ENCODE measurements at places on chromosomes 1 and 21. TPM values are rescaled to one million over a fixed set of nuclear protein-coding genes. Genes with fewer than 3 reads are reported as not detected.
A peak's percentile ranks its signal among the peaks of the same experiment; 100 is the strongest.

DNA sequence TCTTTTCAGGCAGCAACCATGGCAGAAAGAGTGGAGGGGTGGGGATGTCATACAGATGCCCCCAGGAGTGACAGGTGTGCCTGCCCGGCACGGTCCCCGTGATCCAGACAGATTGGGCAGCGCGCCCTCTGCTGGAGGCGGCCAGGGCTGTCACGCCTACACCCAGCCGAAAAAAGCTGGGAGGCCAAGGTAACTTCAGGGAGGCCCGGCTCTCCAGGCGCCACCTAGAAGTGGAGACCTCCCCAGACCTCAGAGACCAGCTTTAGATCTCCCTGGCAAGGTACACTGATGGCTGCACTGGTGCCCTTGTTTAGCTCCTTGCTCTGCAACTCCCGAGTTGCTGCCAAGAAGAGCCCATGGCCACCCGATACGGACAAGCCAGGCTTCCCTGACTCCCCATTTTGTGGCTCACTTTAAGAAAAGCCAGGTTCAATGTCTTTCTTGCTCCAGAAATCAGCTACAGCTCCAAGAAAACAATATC, 6.6 kb downstream of the GOLT1A start:
- DNase-seq = peak; percentile 86

GRCh38 chr21:39016740-39017315, 166.4 kb downstream of the PSMG1 start:
- DNase-seq = no peak

GRCh38 chr21:16377857-16378256, 648.1 kb downstream of the USP25 start:
- no peak for DNase-seq

The ANKRD35 gene
- total RNA-seq = 1.6 TPM

The RAP1GAP gene
- 62.4 TPM for total RNA-seq

The PDE9A gene
- 15.3 TPM for total RNA-seq

GRCh38 chr1:226884966-226885820, 14.8 kb downstream of the PSEN2 start:
- peak; percentile 48 for DNase-seq

The S100A14 gene
- 112 TPM for total RNA-seq

- DNase-seq = no peak
Measured at GRCh38 chr1:147292012-147292411, 49.5 kb downstream of the CHD1L start.

The SELE gene
- 1.5 TPM for total RNA-seq

GRCh38 chr21:41235201-41235600, 67.2 kb downstream of the BACE2 start:
- DNase-seq = no peak

GRCh38 chr1:54200519-54200997, 591 bp downstream of the MRPL37 start:
- DNase-seq = no peak

The TBX19 gene
- total RNA-seq = 3.5 TPM

The LGALS8 gene
- 81.7 TPM for total RNA-seq

GRCh38 chr1:96722161-96722922, 758 bp downstream of the PTBP2 start:
- peak; percentile 82 for DNase-seq

The CTSK gene
- 35.5 TPM for total RNA-seq

- DNase-seq = no peak
Measured at GRCh38 chr1:210456731-210457255, 128.1 kb downstream of the HHAT start.

DNA sequence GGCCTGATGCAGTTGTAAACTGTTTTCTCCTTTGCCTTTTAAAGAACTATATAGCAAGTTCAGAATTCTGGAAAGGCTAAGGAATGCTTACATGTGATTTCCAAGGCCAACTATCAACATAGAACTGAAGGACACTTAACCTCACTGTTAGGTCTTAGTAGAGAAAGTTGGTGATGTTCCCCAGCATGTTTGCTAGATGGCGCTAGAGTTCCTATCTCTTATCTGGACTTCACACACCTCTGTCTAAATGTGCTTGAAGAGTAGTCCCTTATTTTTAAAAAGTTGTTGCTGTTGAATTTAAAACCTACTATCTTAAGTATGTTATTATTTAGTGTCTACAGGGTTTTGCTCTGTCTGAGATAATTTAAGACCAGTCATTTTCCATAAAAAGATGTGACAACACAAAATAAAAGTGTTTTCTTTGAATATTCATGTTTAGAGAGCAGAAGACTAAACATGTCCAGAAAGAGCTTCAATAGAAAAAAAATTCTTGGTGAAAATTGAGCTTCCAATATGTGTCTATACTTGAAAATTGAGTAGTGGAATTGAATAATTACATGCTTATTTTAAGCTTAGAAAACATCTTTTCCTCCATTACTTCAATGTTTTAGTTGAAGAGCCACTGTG, 237.3 kb downstream of the S1PR1 start:
- DNase-seq = no peak

DNA sequence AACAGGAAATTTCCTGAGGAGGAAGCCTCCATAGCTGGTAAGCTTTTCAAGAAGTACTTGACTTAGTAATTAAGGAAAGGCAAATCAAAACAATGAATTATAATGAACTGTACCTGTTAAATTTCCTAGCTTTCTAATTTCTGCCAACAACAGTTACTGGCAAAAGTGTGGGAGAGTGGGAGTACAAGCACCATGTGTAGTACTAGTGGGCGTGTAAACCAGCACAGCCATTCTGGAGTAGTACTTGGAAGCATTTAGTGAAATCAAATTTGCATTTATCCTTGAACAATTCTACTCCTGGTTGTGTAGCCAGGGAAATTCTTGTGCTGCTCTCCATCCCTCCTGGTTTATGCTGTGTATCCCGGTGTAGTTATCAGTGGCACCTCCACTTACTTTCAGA, 190.8 kb downstream of the PRDM2 start:
- no peak for DNase-seq

The PRAMEF1 gene
- total RNA-seq = not detected

DNA sequence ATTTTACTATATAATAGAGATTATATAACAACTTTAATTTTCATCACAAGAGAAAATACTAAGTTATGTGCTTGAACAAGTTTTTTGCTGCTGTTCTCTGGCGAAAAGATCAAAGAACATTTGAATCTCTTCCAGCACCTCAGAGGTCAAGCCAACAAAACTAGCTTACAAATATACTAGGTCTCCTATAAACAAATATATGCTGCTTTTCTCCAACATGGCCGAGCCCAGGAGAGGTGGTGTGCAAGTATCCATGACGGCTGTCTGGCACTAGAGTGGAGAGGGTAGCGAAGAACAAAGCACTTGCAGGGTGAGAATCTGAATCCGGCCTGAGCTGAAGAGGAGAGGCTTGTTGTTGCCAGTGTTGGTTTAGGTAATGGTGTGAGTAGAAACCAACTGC, 7.5 kb upstream of the FMO3 start:
- no peak for DNase-seq

The CDC42 gene
- 234 TPM for total RNA-seq

The CASQ2 gene
- 1.3 TPM for total RNA-seq

DNA sequence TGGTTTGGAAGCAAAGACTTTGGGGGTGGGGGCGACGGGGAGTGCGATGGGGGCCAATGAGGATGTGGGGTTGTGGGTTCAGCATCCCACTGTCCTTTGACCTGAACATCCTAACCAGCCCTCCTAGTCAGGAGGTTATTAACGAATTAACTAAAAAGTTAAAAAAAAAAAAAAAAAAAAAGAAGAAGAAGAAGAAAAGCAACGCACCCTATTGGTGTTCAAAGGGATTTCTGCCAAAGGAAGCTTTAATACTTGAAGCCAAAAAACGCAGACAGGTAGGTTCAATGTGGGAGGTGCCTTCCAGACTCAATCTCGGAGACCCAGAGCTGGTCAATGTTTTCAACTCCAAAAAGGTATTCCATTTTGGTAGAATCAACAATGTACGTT, 2.2 kb downstream of the CLIC6 start:
- no peak for DNase-seq

- DNase-seq = no peak
Measured at GRCh38 chr1:165174491-165174890, 182.0 kb downstream of the LMX1A start.

- DNase-seq = no peak
Measured at GRCh38 chr1:29990304-29990703, 733.1 kb downstream of the MATN1 start.

The CFAP107 gene
- total RNA-seq = not detected

The KCNT2 gene
- 8.1 TPM for total RNA-seq

GRCh38 chr1:6688757-6689156, 12.9 kb downstream of the DNAJC11 start:
- no peak for DNase-seq

The LRRC53 gene
- not detected for total RNA-seq

DNA sequence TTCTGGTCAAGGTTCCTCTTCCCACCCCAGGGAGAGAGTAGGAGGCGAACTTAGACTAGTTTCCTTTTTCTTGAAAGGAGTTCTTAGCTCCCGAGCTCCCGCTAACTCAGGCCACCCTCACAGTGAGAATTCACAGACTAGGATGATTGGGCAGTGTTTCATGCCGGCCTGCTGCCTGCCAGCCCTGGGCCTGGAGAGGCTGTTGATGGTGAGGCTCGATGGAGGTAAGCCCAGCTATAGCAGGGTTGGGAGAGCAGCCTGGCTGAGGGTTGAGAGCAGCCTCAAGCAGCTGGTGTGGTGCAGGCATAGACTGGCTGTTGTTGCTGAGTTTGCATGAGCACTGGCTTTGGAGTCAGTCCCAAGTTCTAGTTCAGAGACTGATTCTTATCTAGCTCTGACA, 274.4 kb downstream of the MATN1 start:
- DNase-seq = no peak

The WNT9A gene
- total RNA-seq = 10.2 TPM

The PLA2G2D gene
- total RNA-seq = not detected

GRCh38 chr1:67582625-67583461, 102.2 kb upstream of the GADD45A start:
- no peak for DNase-seq

GRCh38 chr1:15939181-15940109, 36.5 kb downstream of the ZBTB17 start:
- no peak for DNase-seq

GRCh38 chr1:190439447-190439846, 38.2 kb downstream of the BRINP3 start:
- no peak for DNase-seq

The NPR1 gene
- total RNA-seq = 69.4 TPM

DNA sequence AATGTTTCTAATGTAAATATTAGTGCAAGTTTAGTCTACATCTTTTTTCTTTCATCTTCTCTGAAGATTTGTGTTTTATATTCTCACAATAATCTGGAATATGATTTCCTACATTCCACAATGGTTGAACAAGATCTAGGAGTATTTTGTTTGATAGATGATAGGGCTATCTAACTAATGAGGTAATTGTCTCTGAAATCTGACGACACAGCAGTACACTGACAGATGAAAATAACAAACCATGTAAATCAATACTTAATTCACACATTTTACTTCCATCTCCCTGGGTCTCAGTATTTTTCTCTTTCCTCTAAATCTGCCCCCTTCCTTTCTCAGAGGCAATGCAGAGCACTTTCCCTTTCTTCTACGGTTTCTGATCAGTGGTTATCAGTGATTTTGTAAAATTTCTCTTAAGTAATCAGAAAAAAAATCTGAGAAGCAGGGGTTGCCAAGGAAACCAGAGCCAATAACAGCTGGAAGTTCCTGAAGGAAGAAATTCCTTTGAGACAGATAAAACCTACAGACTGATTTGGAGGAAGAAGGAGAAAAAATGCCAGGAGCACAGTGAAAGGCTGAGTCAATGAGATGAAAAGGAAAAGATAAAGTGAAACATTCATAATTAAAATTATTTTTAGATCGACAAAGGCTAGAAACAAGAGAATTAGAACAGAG, 7.3 kb upstream of the ANKRD13C start:
- DNase-seq = no peak

DNA sequence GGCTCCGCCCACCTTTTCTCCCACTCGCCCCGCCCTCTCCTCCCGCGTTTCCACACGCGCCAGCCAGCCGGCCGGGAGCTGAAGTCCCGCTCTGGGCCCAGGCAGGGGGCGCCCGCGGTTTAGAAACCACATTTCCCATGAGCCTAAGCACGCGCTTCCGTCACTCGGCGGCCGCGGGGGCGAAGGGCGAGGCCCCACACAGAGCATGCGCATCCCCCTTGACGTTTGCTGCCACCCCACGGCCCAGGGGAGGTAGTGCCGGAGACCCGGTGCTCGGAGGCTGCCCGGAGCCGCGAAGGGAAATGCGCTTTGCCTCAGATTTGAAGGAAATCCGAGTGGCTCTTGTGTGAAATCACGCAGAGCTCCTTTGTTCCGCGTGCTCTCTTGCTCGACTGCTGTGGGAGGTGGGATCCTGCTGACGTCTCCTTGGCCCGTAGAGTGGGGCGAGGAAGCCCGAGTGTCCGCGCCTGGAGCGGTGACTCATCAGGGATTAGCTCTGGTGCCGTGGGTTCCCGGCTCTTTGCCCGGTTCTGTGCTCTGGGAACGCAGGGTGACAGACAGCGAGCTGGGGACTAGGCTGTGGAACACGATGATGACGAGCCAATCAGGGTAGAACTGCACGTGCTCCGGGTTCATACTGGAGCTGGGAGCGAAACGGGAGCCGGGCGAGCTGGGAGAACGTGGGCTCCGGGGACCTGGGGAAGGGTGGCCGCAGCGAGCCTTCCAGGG, 406 bp upstream of the B3GALNT2 start:
- peak; percentile 100 for DNase-seq

GRCh38 chr1:200096774-200097173, 69.3 kb downstream of the NR5A2 start:
- no peak for DNase-seq

DNA sequence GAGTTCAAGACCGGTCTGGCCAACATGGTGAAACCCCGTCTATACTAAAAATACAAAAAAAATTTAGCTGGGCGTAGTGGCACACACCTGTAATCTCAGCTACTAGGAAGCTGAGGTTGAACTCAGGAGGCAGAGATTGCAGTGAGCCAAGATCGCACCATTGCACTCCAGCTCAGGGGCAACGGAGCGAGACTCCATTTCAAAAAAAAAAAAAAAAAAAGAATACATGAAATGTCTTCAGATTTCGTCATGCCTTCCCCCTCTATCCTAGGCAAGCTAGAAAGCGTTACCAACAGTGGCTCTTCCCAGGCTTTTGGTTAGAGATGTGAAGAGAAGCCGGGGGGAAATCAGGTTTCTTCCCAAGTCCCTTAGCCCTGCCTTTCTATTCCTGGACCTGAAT, 3.6 kb downstream of the TFF1 start:
- DNase-seq = no peak

- DNase-seq = no peak
Measured at GRCh38 chr1:3212453-3213355, 143.7 kb downstream of the PRDM16 start.

- DNase-seq = peak; percentile 78
Measured at GRCh38 chr21:45973475-45974072, 8.0 kb upstream of the COL6A1 start.

GRCh38 chr1:17393230-17393629, 21.2 kb downstream of the PADI6 start:
- no peak for DNase-seq

The HES3 gene
- total RNA-seq = not detected

The EFHD2 gene
- 64.3 TPM for total RNA-seq

The C1QC gene
- 353 TPM for total RNA-seq

All from upper lobe of right lung (tissue), 1 donor.